ENCODE measurements at places on chromosomes 1 and 21. TPM values are rescaled to one million over a fixed set of nuclear protein-coding genes. Genes with fewer than 3 reads are reported as not detected.

Gene KCNA2
- polyA plus RNA-seq = 0.13 TPM

Gene COL24A1
- 1.3 TPM for polyA plus RNA-seq

Gene DMBX1
- not detected for polyA plus RNA-seq

Gene PDE4B
- polyA plus RNA-seq = 8.2 TPM

Gene SAMD13
- polyA plus RNA-seq = 2.9 TPM

Gene BSND
- not detected for polyA plus RNA-seq

Gene ADAM30
- not detected for polyA plus RNA-seq

Data from ovary (tissue), 10 donors.